ENCODE measurements at places on chromosomes 12 and 14.

GRCh38 chr12:38788106-38788505 lies 117.3 kb downstream of the CPNE8 start:
- DNase-seq: no peak

GRCh38 chr12:52132754-52133161 lies 53.3 kb downstream of the SMIM41 start:
- no peak for DNase-seq

DNA sequence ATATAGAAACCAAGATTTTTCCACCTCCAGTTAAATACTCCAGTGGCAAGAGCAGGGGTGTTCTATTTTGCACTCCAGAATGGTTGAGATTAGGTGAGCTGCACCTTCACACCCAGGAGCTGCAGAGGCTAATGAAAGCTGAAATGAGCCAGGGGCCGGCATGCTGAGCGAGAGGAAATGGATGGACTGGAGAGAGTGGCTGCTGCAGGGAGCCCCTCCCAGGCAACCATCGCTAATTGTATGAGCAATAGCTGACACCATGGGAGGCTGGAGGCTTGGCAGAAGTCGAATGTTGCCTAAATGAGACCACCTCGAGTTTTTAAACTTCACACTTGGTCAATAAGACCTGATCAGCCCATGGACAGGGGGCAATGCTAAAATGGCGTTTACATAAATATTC lies 301.8 kb upstream of the TMPO start:
- DNase-seq: no peak

DNA sequence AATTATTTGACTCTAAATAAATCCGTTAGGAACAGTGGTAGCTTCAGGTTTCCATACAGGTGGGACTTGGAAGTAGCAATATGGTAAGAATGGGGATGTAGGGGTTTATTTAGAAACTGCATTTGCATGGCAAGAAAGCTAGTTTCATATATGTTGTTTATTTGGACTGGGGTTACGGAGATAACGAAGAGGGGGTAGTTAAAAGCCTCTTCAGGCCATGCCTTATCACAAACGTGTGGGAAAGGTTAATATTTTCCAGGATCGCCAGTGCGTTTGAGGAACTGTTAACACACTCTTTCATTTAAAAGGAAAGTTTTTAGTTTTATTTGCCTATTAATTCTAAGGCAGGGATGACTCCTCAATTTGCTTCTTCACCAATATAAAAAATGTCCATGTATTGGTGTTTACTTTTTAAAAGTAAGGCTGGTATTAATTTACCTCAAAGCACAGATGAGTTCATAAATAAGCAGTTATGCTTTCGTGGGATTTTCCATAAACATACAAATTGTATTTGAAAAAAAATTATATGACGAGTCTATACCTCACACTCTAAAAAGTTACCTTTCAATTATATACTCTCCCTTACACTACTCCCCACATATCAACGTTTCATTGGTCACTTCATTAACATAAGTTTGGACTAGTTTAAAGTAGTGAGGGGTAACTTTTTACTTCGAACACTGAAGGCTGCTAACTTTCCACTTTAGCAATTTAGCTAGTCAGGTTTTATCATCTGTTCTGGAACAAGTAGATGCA lies 814 bp downstream of the RAB2B start:
- no peak for DNase-seq

- DNase-seq: no peak
These were observed 129.4 kb downstream of the TSPAN9 start for GRCh38 chr12:3206536-3207072.

DNA sequence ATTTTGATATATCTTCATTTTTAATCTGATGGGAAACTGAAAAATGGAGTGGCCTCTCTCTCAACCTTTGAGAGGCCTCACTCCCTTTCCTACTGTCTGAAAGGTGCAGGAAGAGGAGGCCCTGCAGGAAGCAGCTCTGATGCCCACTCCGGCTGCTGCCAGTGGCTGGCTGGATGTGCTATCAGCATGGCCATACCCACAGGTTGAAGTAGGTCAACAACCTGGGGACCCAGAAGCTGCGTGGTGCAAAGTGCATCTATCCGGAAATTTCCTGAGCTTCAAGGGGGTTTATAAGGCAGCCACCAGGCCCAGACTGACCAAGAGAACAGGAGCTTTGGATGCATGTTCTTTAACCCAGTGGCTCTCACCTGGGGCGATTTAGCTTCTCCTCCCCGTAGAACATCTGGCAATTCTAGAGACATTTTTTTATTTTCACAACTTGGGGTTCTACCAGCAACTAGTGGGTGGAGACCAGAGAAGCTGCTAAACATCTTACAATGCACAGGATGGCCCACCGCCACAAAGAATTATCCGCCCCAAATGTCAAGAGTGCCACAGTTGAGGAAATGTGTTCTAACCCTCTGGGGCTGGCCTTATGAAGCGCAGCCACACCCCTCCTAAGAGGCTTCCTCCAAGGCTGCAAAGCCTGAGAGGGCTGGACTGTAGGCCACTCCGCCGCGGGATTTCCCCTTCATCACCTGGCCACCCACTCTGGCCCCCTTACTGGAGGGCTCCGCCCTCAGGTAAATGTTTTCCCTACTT lies 8.2 kb upstream of the BATF start:
- no peak for DNase-seq

Data from activated CD4-positive, CD25-positive, alpha-beta regulatory T cell (primary cell).